ENCODE measurements at places on chromosomes 1 and 21. TPM values are rescaled to one million over a fixed set of nuclear protein-coding genes. Genes with fewer than 3 reads are reported as not detected.

The HES5 gene
- polyA plus RNA-seq = 0.41 TPM

DNA sequence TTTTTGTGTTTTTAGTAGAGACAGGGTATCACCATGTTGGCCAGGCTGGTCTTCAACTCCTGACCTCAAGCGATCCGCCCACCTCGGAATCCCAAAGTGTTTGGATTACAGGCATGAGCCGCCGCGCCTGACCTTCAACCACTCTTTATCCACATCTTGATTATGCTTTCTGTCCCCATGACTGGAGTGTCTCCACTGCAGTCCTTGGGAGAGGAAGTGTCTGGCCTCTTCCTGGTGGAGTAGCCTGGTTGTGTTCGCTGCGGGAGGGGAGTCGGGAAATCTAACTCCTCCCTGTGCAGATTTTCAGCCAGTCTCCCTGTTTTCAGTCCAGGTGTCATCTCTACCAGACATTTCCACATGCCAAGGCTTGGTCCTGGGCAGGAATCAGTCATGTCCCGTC, 9.7 kb downstream of the KISS1 start:
- DNase-seq = no peak

The SIM2 gene
- 28.7 TPM for polyA plus RNA-seq

GRCh38 chr1:221793439-221794078, 51.7 kb upstream of the DUSP10 start:
- no peak for DNase-seq

GRCh38 chr1:4587721-4588120, 66.7 kb upstream of the AJAP1 start:
- no peak for DNase-seq

The SLC45A1 gene
- 1.5 TPM for polyA plus RNA-seq

DNA sequence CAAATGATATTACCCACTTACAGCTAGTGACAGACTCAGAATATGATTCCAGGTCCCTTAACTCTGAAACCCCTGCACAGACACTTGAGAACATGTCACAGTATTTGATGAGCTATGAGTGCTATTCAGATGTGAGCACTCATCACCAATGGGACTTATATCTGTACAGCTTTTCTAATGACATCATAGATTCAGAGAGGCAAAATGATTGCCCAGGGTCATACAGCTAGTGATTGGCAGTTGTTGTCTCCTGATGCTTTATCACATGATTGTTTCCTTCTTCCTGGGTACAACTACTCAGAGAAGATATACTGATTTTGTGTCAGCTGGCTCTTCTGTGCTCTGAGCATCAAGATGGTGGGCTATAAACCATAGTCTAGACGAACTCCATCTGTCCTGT, 428.0 kb upstream of the BEND5 start:
- DNase-seq = no peak

DNA sequence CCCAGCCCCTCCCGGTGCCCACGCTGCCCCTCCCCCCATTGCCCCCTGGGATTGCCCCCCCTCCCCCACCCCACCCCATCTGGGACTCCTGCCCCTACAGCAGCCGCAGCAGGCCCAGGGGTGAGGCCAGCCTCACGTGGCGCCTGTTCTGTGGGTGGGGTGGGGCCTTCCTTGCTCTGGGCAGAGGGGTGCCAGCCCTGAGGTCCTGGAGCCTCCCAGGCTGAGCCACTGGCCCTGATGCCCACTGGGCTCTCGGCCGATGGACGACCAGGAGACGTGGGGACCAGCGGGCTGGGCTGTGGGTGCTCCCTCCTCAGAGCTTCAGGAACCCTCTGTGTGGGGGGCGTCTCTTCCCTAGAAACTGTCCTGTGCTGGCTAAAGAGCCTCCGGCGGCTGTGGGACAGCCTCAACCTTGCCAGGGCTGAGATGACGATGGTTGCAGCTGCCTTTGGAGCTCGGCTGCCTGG, 5.8 kb upstream of the C1orf159 start:
- DNase-seq = no peak

DNA sequence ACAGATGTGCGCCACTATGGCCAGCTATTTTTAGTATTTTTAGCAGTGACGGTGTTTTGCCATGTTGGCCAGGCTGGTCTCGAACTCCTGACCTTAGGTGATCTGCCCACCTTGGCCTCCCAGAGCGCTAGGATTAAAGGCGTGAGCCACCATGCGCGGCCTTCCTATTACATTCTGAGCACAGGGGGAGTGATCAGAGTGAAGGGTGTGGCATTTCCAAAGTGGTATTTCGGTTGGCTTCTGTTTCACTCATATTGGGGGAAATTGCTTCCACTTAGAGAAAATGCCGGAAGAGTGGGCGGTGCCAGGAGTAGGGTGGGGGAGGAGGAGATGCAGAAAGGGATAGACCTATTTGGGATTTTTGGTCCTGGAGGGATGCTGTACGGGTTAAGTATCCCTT, 4.3 kb downstream of the PIK3CD start:
- no peak for DNase-seq

The LCE1E gene
- not detected for polyA plus RNA-seq

GRCh38 chr1:31669786-31670592, 25.3 kb upstream of the PEF1 start:
- no peak for DNase-seq

DNA sequence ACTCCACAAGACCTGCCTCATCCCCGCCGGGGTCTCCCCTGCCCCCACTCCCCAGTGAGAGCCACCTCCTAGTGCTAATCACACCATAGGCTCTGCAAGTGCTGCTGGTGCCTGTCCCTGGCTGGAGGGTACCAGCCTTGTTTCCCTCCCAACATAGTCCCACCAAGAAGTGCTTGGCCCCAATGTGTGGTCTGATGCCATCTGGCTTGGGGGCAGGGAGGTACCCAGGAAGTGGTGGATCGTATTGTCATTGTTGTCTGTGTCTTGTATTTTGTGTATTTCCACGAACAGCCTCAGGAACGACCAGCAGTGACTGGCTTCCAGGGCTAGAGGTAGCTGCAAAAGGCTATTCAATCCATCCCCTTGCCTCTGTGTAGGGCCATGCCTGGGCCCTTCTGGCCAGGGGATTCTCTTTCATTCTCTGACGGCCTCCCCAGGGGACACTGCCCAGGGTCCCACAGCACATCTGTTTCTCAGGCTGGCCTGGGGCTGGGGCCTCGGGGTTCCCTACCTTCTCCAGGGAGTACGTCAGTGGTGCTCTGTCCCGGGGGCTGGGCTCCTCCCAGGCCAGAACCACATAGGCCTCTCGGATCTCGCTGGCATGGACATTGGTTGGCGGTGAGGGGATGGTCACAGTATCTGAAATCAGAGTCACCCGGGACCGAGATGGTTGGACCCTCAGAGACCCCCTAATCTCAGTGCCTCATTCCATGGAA, 22.8 kb downstream of the MYOM3 start:
- no peak for DNase-seq

The SPATA45 gene
- 0.55 TPM for polyA plus RNA-seq

The LCE2B gene
- polyA plus RNA-seq = not detected

DNA sequence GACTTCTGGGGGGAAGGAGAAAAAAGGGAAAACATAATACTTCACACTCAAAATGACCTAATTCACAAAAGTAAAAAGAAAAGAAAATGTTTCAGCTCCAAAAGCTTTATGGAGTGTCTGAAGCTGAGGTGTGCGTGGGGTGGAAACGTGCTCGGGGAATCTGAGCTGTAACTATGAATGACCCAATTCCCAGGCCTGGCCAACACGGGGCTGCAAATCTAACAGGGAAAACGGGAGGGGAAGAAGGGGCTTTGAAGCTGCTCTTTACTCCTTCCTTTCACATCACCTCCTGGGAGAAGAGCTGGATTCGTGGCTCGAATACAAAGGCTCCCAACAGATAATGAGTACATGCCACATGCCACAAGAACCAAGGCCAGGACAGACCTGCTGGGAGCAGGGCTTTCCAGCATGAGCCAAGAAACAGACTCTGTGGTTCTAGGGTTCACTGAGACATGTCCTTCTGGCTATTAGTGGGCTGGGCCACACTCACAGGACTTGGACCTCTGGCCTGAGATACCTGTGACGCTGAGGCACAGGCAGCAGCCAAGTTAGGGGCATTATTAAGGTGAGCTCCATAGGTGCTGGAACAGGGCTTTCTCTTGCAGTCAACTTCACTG, 51.5 kb downstream of the SLC66A1 start:
- DNase-seq = no peak

The TMEM82 gene
- polyA plus RNA-seq = 2.0 TPM

The GBP4 gene
- 13.5 TPM for polyA plus RNA-seq

GRCh38 chr21:33089395-33090119, 19.6 kb downstream of the OLIG1 start:
- no peak for DNase-seq

The SPRR1A gene
- polyA plus RNA-seq = 0.73 TPM

- DNase-seq = no peak
Observed at GRCh38 chr1:85867189-85867588, 159.0 kb upstream of the ZNHIT6 start.

The B3GALT5 gene
- polyA plus RNA-seq = 1.9 TPM

The ALPL gene
- 29.9 TPM for polyA plus RNA-seq

The TUFT1 gene
- 12.7 TPM for polyA plus RNA-seq

The YIPF1 gene
- polyA plus RNA-seq = 37.3 TPM

DNA sequence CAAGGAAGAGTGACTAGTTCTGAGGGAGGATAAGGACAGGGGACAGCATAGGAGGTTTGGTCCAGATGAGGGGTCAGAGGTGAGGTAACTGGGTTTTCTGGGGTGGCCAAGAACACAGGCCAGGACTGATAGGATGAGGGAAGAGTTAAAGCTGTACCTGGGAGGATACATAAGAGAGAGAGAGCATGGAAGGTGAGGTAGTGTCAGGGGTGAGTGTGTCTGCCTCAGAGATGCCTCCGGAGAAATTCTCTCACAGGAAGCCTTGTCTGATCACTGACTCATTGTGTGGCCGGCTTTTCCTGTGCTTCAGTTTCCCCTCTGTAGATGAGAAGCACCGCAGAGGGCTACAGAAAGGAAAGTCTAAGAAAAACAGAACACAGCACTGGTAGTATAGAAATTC, 40.2 kb downstream of the FASLG start:
- DNase-seq = no peak

DNA sequence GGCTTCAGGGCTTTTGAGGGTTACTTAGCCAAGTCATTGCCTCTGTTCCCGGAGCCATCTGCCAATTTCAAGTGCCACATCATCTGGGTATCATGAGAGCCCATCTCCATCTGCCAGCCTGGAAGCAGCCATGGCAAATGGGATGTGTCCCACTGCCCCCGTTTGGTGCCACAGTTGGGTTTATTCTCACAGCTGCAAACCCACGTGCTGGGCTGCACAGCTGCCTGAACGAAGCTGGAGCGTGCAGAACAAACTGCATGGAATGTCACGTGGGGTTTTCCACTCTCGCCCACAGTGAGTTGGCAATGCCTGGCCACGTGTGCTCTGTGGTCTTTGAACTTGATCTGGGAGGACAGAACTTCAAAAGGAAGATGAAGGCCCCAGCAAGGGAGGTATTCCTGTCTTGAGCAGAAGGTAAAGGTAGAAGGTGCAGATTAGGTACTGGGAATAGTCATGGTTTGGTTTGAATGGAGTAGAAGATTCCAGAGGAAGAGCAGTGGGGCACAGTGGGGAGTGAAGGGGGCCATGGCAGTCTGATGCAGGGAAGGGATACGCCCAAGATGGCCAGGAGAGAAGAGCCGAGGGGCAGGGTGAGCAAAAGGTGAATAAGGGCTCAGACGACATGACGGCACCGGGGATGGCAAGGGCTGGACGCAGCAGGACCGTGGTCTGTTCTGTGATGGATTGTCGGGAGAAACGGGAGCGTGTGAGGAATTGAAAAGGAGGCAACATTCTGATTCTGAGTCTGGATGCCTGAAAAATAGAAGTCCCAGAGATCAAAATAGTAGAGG, 222.0 kb downstream of the KAZN start:
- DNase-seq = no peak

The PTCH2 gene
- polyA plus RNA-seq = 4.2 TPM

- DNase-seq = peak; percentile 63
Observed at GRCh38 chr1:54287176-54287650, 87.2 kb downstream of the MRPL37 start.

DNA sequence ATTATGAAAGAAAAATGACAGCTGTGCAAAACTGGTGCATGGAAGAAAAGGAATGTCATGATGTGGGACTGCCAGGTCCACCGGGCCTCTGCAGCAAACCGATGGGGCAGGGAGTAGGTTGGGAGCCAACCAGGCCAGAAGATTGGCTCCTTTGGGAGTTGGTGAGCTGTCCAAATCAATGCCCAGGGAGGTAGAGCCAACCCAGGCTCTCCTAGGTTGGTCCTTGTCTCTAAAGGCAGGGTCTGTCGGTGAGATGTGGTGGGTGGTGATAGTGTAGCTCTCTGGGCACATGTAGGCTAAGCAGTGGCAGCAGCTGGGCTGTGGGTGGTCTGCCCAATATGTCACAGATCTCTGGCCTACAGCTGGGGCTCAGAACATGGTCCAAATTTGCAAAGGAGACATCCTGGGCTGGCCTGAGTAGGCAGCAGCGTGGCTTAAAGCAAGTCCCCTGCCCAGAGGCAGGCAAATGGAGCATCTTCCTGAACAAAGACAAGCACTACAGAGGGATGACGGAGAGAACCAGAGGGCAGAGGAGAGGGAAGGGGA, 61.2 kb upstream of the PRDX6 start:
- DNase-seq = no peak

The TNFRSF8 gene
- 0.50 TPM for polyA plus RNA-seq

GRCh38 chr1:112371775-112372174, 24.2 kb upstream of the CTTNBP2NL start:
- DNase-seq = no peak

The TMPRSS15 gene
- polyA plus RNA-seq = 0.07 TPM

The PEAR1 gene
- 64.2 TPM for polyA plus RNA-seq

DNA sequence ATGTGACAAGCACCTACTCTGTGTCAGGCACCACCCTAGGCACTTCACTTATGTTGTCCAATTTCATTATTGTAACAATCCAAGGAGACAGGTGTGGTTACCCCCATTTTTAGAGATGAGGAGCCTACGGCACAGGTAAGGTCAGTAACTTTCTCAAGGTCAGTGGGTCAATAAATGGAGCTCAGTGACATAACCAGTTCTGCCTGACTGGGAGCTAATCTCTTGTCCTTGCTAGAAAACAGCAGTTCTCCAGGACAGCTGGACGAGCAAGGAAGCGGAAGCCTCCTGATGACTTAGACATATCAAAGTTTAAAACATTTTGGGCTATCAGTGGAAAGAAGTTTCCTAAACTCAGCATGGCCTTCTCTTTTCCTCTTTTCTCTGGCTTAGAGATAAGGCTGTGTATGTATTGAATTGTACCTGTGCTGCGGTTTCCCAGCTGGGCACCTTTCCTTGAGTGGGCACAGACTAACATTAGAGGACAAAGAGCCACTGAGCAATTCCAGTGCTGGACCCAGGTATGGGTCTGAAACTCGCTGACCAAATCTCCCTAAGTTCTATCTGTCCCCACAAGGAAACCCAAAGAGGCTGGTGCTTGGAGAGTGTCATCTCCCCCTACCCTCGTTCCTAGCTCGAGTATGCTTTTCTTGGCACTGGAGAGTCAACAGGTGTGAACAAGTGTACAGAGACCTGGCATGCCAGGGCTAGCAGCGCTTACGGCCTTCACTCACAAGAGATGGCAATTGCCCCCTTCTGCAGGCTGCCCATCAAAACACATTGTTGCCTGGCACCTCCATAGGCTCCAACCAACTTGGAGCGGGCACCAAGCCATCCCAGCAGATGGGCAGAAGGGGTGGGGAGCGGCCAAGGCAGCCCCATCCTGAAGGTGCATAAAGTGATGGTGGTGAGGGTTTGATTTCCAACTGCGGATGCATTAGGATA, 456.1 kb upstream of the PROX1 start:
- no peak for DNase-seq

GRCh38 chr1:41629571-41629970, 145.1 kb upstream of the EDN2 start:
- DNase-seq = no peak

The TM2D1 gene
- 71.9 TPM for polyA plus RNA-seq
